Stimulated activated CD8-positive, alpha-beta memory T cell treated with anti-CD3 and anti-CD28 coated beads, Interleukin-7, amount 100 ng/mL, for 24 hours (primary cell): ENCODE measurements at places on chromosomes 1 and 21.

GRCh38 chr1:32925403-32926162, 24.4 kb upstream of the TMEM54 start:
- no peak for DNase-seq

DNA sequence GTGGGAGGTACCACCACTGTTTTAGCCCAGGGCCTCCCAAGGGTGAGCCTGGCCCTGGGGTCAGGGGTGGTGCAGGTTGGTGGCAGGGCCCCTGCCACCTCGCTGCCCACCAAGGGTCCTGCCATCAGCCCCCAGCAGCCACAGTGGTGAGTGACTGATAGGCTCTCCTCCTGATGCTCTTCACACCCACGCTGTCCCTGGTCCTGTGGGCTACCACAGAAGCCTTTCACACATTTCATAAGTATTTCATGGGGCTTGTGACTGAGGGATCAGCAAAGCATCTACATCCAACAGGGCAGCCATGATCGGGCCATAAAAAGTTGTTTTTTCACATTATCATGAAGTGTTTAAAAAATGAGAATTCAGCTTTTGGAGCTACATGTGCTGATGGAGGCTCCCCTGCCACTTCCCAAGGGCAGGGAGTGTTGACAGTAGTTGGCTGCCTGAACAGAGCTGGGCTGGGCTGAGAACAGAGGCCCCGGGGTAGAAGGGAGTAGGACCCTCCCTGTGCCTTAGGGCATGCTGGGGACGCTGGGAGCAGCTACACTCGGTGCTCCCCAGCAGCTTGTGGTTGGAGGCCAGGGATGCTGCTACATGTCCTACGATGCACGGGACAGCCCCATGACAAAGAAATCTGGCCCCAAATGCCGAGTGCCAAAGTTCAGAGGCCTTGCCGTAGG, 73.1 kb upstream of the TMEM51 start:
- DNase-seq: no peak

- DNase-seq: no peak
Measured at GRCh38 chr21:20004367-20004766, 993.8 kb upstream of the NCAM2 start.

GRCh38 chr1:58812926-58813325, 29.1 kb upstream of the JUN start:
- DNase-seq: no peak

- no peak for DNase-seq
Measured at GRCh38 chr1:17603091-17603841, 63.8 kb downstream of the ARHGEF10L start.

GRCh38 chr21:42731264-42732032, 78.0 kb downstream of the PDE9A start:
- no peak for DNase-seq

DNA sequence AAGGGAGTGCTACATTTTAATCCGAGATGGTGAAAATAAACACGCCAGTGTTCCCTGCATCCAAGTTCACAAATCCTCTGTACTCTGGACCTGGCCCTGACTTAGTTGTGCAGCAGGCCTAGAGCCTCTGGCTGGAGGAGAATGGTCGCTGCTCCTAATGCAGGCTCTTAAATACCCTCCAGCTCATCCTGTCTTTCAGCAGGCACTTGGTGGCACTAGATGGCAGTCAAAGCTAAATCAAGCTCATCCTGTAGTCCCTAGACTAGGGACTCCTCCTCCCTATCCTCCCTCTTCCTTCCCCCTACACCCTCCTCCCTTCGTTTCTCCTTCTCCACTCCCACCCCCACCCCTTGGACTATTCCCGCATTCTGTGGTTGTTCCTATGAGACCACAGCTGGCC, 41.6 kb upstream of the MTR start:
- no peak for DNase-seq

DNA sequence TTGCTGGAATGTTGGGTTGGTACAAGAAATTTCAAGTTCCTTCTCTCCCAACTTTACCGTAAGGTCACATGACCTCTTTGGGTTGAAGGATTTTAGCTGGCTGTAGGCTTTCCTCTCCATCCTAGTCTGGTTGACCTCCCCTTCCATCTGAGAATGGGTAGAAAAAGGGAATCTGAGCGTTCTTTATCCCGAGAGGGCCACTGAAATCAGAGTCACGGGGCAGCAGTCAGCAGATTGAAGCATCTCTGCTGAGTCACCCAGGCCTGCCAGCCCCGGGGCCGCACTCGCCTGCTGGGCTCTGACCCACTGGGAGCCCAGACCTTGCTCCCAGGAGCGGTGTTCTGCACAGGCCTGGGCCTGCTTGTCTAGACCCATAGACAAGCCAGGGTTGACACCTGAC, 31.0 kb downstream of the TMCC2 start:
- DNase-seq: no peak

- DNase-seq: no peak
Measured at GRCh38 chr1:46456411-46456963, 33.1 kb upstream of the DMBX1 start.

DNA sequence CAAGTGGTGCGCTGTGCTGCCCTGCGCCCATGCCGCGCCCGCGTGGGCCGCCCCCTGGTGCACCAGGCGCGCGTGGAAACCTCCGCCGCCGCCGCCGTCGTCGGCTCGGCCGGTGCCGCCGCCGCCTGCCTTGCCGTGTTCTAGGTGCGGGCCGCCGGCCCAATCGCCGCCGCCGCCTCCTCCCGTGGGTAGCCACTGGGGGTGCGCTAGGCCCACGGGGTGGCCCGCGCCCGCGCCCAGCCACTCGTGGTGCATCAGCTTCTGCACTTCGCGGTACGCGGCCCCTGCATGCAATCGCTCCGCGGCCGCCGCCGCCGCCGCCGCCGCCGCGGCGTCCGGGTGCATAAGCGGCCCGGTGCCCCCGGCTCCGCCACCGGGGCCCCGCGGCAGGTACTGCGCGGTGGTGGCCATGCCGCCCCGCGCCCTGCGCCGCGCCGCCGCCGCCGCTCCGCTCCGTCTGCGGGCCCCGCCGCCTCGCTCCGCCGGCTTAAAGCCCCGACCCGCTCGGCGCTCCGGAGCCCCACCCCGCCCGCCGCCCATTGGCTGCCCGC, at the start of gene POU3F1:
TSS of gene POU3F1 (minus strand) at position 461 of the 551 bp plus-strand sequence. CDS start at position 411, 50 bp downstream.
- DNase-seq: no peak

GRCh38 chr21:25577424-25578055, 29.7 kb downstream of the MRPL39 start:
- no peak for DNase-seq

GRCh38 chr21:14451546-14451945, 68.6 kb upstream of the HSPA13 start:
- DNase-seq: no peak

GRCh38 chr1:187689129-187689528, 860.4 kb downstream of the PLA2G4A start:
- no peak for DNase-seq

- DNase-seq: no peak
Measured at GRCh38 chr21:44017601-44018000, 5.5 kb downstream of the TRAPPC10 start.

GRCh38 chr1:246147524-246148461, 359.3 kb downstream of the SMYD3 start:
- DNase-seq: no peak

DNA sequence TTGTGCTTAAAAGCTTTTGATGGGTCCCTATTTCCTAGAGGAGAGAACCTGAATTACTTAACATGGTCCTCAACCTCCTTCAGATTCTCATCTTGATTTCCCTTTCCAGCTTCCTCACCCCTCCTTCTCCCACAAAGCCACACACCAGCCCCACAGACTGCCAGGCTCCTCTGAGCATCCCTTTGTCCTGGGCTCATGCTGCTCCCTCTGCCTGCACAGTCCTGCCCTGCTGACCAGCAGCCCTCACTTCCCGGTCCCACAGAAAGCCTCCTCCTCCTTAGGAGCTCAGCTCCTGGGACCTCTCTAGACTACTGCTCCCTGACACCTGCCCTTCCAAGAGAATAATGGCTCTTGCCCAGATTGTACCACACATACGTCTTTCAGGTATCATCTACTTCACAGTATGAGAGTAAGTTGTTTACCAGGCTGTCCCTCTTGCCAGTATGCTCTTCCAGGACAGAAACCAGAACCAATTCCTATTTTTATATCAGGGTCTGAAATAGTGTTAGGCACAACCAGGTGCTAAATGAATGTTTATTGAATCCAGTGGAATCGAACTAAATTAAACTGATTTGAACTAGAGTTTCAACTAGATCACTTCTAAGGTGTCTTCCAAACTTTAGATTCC, 373.4 kb downstream of the LMX1A start:
- DNase-seq: no peak

GRCh38 chr1:161907265-161907664, 116.4 kb downstream of the OLFML2B start:
- DNase-seq: no peak

- no peak for DNase-seq
Measured at GRCh38 chr1:115233598-115233997, 104.5 kb downstream of the NGF start.

DNA sequence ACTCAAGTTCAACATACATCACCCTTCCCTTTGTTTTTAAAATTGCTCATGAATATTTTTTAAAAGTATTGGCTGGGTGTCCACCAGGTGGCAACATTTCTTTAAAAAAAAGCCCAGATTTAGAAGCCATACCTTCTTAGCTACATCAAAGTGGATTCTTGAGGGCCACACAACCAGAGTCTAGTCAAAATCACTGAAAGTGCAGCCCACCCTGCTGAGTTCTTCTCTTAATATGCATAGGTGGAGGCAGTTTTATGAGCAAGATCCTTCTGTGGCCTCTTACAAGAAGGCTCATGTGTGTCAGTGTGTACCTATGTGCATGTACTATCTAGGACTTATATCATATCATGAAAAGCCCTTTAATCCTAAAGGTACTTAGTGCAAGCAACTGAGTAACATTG, 16.9 kb upstream of the GNG12 start:
- DNase-seq: no peak

GRCh38 chr1:217369271-217369981, 261.5 kb downstream of the GPATCH2 start:
- no peak for DNase-seq

DNA sequence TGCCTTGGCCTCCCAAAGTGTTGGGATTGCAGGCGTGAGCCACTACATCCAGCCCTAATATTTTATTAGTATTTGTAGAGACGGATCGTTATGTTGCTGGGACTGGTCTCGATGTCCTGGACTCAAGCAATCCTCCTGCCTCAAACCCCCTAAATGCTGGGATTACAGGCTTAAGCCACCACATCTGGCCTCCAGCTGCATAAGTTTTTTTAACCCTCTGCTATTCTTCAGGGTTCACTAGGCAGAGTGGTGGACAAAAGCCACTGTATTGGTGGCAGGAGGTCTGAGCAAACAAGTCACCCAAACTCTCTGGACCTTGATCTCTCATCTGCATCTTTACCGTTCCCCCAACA, 10.1 kb upstream of the CLIC4 start:
- DNase-seq: no peak

DNA sequence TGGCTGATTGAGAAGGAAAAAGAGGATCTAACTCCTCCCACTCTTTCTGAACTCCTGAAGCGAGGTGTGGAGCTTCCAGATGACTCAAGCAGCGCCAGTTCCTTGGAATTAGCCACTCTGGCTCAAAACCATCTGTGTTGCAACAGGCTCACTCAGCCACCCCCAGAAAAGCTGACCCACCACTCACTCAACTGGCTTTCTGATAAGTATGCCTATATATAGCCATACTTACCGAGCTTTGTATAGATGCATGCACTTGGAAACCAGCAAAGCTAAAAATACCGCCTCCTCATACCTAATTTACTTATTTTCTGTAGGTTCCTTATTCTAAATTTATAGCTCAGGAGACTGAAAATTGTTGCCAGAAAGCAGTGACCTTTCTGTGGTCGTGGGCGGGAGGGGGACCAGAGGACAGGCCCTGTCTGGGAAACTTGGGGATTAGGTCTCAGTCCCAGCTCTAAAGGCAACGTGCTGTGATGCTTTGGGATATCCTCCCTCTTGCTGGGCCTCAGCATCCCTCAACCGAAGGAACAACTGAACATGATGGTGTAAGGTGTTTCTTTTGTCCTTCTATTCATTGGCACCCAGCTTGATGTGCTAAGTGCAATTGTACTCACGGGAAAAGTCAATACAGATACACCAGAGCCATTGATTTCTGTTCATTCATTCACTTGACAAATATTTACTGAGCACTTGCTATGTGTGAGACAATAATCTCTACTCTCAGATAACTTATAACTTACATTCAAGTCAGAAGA, 65.7 kb downstream of the NENF start:
- DNase-seq: no peak
